ENCODE measurements at places on chromosomes 4 and X.

- no peak for DNase-seq
Measured at GRCh38 chr4:7645956-7646355, 211.2 kb upstream of the PSAPL1 start.

DNA sequence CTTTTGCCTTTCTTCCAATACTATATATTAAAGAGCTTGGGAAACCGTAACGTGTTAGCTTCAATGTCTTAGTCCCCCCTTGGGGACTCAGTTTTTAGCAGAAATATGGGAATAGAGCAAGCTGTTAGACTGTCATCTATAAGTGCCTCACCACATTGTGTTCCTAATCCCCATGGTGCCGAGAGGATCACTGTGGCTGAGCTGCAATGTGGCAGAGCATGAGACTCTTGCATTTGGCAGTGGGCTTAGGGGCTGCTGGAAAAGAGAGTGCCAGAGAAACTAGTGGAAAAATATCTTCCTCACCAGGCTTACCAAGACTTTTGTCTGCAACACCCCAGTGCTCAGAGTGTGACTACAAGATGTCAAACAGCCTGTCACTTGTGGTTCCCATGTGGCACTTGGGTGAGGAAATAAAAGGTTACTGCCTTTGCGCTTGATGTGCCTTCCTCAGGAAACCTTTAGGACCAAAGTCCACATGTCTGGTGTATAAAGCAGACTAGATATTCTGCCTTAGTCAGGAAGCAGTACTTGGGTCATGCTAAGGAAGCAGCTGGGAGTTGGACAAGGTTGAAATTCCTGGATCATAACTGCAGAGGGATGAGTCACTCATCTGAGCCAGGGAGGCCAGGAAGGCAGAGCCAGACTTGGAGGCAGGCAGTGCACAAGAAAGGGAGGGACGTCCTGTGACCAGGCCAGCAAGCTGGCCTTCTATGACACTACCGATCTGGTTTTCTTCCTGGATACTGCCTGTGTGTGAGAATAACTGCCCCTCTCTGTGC lies 9.7 kb upstream of the MAGEA4 start:
- no peak for DNase-seq

GRCh38 chr4:140497747-140498636 lies at the start of gene MGAT4D:
Gene MGAT4D (minus strand): TSS chr4:140498293. CDS start chr4:140498222, 71 bp downstream.
- DNase-seq, result no peak

DNA sequence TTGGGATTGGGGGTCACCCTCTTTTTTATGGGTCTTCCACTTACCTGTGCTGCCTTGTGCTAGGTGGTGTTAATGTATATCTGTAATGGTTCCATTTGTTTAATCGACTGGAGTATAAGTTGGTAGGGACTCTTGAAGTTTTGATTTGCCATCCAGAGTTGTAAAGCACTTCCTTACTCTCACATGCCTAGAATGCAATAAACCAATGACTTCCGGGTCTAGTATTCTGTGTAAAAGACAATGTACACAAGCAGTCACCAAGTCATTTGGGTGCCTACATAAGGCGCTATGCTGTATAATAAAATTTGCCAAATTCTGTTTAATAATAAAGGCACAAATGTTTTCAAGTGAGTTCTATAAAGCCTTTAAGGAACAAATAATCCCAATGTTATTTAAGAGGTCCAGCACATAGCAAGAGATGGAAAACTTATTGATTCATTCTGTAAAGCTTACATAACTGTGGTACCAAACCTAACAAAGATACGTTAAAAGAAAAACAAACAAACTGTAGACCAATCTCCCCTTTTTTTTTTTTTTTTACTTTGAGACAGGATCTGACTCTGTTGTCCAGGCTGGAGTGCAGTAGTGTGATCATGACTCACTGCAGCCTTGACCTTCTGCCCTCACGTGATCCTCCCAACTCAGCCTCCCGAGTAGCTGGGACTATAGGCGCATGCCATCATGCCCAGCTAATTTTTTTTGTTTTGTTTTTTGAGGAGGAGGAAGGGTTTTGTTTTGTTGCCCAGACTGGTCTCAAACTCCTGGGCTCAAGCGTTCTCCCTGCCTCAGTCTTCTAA lies 41.5 kb upstream of the HPRT1 start:
- no peak for DNase-seq

DNA sequence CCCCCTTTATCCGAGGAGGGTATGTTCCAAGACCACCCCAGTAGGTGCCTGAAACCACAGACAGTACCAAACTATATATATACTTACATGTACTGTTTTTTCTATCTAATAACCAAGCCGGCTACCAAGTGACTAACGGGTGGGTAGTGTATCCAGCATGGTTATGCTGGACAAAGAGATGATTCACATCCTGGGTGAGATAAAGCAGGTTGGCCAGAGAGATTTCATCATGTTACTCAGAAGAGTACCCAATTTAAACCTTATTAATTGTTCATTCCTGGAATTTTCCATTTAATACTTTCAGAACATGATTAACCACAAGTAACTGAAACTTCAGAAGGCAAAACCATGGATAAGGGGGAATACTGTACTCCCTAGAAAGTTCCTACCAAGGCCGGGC lies 46.5 kb downstream of the RFC1 start:
- DNase-seq, result no peak

- DNase-seq, result no peak
Measured at GRCh38 chr4:59925290-59925689, 1274.8 kb upstream of the ADGRL3 start.
